ENCODE measurements at places on chromosomes 7 and 10.

DNA sequence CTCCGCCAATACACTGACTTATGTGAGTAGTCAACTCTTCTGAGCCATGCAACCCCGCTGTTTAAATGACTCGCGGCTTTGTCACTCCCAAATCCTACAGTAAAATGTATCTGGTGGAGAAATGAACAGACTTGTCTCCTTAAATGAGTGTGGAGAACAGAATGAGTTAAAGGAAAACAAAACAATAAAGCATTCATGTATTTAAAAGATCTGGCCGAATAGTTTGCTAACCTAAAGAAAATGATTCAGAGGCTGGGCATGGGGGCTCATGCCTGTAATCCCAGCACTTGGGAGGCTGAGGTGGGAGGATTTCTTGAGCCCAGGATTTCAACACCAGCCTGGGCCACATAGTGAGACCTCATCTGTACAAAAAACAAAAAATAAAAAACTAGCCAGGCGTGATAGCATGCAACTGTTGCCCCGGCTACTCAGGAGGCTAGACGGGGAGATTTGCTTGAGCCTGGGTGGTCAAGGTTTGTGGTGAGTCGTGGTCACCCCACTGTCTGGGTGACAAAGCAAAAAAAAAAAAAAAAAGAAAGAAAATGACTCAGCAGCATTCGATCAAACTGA lies 86.5 kb upstream of the PFKP start:
- DNase-seq, result no peak

DNA sequence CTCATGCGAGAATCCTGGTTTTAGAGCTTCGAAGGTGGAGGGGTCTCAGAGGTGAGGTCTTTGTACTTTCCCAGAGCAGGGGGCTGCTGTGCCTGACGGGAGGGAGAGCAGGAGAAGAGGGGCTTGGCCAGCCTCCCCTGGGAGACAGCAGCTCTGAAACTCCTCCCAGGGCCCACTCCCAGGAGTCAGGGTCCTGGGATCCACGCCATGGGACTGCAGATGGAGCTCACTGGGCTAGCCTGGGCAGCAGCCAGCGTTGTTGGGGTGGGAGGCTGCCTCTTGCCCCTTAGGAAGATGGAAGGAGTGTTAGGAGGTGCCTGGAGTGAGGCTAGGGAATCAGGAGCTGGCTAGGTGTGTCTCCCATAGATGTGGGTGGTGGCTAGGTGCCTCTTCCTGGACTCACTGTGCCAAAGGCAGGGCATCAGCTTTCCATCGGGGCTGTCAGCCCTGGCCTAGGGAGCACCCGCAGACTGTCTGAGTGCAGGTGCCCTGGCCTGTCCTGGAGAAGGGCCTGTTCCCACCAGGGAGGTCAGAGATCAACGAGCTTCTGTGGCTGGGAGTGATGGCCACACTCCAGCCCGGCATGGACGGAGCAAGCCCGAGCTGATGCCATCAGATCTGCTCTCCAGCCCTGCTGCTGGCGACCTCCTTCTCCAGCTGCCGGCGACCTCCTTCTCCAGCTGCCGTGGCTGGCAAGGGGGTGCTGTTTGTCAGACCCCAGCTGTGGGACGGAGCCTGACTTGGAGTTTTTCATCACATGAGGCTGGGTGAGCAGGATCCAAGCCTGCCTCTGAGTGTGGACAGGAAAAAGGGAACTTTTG lies 111.3 kb downstream of the PTPN20 start:
- no peak for DNase-seq

- DNase-seq, result no peak
These were observed 63.4 kb downstream of the RNF32 start for GRCh38 chr7:156703773-156704482.

DNA sequence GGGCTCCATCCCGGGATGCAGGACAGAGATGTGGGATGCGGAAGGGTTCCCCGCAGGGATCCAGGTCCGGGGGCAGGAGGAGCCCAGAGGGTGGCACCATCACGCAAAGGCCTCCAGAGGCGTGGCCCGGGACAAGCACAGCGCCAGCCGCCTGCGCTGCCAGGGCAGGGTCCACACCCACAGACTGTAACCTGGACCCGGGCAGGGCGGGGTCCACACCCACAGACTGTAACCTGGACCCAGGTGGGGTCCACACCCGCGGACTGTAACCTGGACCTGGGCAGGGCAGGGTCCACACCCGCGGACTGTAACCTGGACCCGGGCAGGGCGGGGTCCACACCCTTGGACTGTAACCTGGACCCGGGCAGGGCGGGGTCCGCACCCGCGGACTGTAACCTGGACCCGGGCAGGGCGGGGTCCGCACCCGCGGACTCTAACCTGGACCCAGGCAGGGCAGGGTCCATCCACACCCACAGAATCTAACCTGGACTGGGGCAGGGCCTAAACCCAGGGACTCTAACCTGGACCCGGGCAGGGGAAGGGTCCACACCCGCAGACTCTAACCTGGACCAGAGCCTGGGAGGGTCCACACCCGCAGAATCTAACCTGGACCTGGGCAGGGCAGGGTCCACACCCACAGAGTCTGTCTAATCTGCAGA lies 37.5 kb upstream of the SUN1 start:
- no peak for DNase-seq

DNA sequence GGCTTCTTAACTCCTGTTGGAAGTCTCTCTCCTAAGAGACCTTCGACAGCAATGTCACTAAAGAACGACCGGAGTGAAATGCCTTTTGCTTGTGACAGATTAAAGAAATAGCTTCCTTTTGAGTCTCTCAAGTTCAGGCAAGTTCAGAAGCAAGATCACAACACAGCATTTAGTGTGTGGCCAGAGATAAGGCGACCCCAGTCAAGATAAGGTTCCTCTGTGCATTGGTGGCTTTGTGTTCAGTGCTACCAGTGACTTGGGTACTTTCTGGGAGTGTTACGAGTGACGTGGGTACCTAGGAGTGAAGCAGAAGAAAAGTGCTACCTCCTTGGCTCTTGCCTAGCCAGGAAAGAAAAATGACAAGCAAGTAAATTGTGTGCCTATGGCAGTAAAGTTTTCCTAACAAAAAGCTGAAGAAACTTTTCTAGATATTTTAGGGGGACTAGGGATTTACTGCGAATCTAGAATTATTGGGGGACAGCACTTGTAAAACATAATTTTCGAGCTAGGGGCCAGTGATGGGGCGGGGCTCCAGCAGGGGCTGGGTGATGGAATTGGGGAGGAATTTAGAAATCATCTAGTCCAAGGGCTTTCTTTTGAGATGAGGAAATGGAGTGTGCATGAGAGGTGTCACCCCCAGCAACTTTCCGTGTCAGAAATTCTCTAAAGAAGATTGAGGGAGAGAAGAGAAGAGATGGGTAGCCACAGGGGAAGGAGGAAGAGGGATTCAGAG lies 191.9 kb upstream of the LYZL2 start:
- no peak for DNase-seq

DNA sequence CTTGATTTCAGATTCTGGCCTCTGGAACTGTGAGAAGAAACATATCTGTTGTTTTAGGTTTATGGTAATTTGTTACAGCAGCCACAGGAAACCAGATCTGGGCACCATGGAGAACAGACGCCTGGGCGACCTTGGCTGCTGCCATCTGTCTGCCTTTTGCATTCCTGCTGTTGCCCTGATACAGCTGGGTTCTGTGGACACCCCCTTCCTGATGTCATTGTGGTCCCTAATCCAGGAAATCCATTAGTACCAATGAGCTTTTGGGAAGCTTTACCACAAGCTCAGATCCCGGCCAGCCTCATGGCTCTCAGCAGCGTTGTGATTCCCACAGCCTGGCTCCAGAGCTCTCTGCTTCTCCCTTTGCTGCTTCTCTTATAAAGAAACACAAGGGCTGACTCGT lies 174.2 kb upstream of the NPS start:
- no peak for DNase-seq

GRCh38 chr7:94042381-94042780 lies 38.2 kb upstream of the BET1 start:
- no peak for DNase-seq

GRCh38 chr10:26486990-26487850 lies 49.1 kb downstream of the APBB1IP start:
- DNase-seq, result peak; percentile 5

GRCh38 chr7:28512668-28513440 lies 100.5 kb downstream of the CREB5 start:
- no peak for DNase-seq

- no peak for DNase-seq
These were observed 27.5 kb upstream of the WAC start for GRCh38 chr10:28505359-28505959.

Measured in brain pericyte (primary cell).